ENCODE measurements at places on chromosomes 4 and X.

DNA sequence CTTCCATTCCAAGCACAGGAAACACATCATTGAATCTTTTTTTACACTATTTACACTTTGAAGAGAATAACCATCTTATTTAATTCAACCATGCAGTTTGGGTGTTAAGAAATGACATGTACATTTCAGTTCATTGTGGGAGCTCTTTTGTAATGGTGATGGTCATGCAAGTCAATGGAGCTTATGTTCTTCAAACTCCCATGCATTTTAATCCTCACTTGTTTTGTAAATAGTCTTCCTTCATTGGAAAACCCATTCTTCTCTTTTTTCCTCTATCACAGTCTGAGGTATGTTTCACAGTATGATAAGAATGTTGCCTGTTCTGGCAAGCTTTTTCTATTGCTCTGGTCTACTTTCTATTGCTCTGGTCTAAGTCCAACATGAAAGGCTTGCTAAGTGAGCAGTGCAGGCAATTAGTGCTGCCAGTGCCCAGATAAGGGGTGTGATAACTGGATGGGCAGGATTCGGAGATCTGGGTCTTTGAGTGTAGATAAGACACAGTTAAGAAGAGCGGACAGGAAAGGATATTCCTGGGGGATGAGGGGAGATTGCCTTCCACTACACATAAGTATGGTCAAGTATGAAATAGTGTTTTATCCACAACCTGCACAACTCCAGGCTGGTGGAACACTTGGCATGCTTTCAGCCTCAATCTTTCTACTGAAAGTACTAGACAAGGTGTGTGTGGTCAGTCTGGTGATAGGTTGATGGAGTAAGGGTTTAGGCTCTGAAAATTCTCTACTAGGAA, 17.1 kb downstream of the AFP start:
- no peak for DNase-seq

DNA sequence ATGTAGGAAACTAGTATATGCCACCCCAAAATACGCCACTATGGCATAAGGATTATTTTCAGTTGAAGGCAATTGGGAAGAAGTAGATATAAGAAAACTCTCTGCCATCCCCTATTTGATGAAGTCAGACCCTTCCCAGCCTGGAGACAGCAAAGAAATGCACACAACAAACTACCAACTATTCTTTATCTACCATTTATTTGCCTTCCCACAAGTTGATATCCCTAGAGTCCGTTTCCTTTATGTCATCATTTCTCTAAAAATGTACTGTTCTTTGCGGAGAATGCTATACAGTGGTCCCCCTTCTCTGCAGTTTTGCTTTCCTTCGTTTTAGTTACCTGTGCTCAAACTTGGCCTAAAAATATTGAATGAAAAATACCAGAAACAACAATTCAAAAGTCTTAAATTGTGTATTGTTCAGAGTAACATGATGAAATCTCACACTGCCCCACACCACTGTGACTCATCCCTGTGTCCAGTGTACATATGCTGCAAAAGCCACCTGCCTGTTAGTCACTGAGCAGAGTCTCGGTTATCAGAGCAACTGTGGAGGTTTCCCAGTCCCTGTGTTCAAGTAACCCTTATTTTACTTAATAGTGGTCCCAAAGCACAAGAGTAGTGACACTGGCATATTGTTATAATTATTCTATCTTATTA, 152.3 kb downstream of the WDFY3 start:
- DNase-seq: no peak

DNA sequence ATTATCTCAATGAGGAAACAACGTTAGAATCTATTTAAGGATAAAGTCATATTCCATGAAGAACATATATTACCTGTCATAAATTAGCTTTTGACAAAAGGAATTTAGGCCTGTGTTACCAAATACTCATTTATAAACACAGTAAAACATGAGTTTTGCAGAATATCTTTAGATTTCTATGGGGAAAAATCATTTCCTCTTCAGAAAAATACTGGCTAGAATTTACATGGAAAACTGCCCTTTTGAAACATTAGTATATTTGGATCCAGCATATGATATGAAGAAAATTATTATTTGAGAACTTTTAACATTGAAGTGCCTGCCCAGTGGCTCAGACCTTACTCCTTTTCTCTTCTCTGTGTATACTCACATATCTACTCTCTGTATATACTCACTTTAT, 131.4 kb upstream of the NEIL3 start:
- no peak for DNase-seq

GRCh38 chrX:140744085-140744484, 34.5 kb downstream of the LINC00632 start:
- DNase-seq: peak; percentile 60

DNA sequence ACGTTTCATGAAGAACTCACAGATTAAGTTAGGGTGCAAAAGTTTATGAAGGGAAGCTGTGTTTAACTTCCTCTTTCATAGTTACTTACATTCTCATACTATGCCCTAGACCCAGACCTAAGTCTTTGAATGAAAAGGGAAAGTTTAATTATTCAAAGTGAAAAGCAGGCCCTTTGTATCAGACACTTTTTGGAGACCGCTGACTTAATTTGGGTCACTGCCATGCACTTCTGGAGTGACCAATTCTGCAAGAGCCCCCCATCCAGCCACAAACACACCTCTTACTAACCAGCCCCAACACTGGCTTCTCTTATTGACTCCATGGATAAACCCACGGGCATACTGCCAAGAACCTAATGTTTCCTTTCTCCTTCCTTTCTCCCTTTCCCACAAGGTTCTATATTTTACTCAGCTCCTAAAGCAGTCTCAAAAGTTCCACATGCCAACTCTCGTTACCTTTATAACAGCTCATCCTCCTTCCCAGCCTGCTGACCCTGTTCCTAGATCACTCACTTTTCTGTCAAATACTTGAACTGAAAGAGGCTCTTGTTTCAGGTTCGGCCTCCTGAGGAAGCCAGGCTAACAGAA, 34.5 kb downstream of the ABCE1 start:
- peak; percentile 46 for DNase-seq

- no peak for DNase-seq
Observed at GRCh38 chr4:24794916-24795665, at the start of gene SOD3. SOD3 (plus strand) TSS chr4:24795573; CDS start chr4:24799522, 3,949 bp downstream.

DNA sequence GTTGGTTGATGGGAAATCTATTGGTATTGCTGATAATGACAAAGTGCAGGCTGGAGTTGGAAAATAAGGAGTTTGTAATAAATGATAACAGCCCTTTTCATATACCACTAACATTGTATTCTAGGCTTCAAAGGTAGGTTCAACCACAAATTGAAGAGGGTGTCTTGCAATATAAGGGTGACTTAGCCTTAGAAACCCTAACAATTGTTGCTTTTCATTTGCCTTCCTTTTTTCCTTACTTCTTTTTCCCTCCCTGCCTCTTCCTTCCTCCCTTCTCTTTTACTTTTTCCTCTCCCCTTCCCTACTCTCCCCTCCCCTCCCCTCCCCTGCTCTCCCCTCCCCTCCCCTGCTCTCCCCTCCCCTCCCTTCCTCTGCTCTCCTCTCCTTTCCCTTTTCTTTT, 10.9 kb upstream of the AGA start:
- no peak for DNase-seq

GRCh38 chr4:130147641-130148040, 1051.7 kb downstream of the C4orf33 start:
- DNase-seq: no peak

GRCh38 chr4:112130906-112131305, 14.3 kb upstream of the FAM241A start:
- DNase-seq: no peak

DNA sequence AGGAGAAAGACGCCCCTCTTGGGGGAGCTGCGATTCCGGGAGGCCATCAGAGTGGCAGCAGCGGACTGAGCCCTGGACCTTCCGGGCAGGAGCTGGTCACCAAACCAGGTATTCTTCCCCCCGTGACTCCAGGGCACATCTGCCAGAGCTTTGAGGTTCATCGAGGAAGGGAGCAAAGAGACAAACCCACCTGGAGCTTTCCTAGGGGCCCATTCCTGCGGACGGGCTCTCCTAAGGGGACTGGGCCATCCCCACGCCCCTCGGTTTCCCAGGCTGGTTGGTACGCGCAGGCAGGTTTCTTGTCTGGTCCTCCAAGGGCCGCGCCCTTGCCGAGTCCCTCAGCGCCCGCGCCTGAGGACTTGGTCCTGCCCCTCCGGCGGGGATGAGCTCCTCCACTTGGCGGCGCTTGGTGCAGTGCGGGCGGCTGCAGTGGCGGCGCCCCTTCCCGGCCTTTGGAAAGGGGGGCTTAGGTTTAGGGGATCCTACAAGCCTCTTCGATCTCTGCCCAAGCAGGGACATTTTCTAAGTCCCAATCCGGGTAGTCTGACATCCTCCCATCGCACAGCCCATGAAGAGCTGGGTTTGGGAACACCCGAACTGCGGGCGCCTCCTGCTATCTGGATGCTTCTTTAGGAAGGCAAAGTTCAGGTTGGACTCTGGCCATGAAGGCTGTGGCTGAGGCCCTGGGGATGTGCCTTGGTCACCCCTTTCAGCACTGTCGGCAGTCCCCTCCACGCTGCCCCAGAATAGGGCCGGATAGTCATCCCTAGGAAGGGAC, 538 bp downstream of the STBD1 start:
- DNase-seq: peak; percentile 24

GRCh38 chr4:147941373-147941772, 209.5 kb downstream of the ARHGAP10 start:
- DNase-seq: no peak

DNA sequence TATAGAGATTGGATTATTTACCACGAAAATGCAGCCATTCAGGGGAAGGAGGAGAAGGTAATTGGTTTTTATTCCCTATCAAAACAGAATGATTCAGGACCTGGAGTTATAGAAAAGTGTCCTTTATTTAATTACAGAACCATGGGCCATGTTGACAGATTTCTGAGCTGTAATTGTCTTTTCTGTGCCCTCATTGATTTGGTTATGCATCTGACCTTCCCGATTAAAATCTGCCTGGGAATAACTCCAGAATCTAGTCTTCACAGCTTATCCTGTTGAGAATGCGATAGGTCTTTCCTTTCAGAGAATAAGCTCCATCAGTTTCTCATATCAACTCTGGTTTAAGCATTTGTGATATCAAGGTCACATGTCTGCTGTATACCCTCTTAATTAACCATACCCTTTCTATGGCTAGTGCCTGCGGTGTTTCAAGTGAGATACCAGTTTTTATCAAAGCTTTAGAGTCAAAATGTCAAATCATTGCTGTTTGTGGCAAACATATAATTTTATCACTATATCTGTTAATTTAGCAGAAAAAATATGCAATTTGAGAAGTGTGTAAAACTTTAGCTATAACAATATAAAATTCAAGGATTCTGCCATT, 37.2 kb upstream of the ANK2 start:
- DNase-seq: no peak

- DNase-seq: no peak
Observed at GRCh38 chr4:17781300-17782287, at the start of gene FAM184B. FAM184B (minus strand) TSS chr4:17781621; CDS start chr4:17781299, 322 bp downstream.

DNA sequence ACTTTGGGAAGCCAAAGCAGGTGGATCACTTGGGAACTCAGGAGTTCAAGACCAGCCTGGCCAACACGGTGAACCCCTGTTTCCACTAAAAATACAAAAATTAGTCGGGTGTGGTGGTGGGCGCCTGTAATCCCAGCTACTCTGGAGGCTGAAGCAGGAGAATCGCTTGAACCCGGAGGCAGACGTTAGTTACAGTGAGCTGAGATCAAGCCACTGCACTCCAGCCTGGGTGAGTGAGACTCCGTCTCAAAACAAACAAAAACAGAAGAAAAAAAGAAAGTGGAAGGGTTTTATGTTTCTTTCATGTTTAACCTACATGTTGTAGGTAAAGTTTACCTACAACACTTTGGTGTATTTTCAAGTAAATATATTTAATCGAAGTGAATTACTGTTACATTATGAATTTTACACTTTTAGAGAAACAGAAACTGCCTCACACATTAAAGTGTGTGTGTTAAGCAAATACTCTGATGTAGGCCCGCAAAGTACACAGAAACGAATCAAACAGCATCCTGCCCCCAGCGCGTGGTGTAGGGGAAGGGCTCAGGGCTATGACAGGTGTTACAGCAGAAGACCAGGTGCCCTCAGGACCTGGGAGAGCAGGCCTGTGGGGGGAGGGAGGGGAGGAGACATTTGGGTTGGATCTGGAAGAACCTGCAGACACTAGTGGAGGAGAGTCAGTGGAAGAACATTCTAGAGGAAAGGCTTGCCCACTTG, 39.0 kb downstream of the PTTG2 start:
- no peak for DNase-seq

DNA sequence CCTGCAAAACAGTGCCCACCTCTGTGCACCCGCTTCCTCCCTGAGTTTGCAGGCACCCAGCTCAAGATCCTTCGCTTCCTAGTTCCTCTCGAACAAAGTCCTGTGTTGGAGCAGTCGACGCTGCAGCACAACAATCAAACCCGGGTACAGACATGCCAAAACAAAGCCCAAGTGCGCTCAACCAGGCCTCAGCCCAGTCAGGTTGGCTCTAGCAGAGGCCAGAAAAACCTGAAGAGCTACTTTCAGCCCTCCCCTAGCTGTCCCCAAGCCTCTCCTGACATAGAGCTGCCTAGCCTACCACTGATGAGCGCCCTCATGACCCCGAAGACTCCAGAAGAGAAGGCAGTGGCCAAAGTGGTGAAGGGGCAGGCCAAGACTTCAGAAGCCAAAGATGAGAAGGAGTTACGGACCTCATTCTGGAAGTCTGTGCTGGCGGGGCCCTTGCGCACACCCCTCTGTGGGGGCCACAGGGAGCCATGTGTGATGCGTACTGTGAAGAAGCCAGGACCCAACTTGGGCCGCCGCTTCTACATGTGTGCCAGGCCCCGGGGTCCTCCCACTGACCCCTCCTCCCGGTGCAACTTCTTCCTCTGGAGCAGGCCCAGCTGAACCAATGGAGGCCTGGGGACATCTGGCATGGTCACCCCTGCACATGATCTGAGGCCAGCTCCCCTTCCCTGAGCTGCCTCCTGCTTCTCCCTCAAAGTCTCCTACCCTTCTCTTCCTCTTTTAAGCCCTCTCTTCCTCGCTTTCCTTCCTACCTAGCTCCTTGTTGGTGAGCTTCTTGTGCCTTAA, 6.9 kb downstream of the APEX2 start:
- no peak for DNase-seq
